Bronchial smooth muscle cell (primary cell): ENCODE measurements at places on chromosomes 2 and 18. TPM values are rescaled to one million over a fixed set of nuclear protein-coding genes. Genes with fewer than 3 reads are reported as not detected.

Gene COL4A4
- total RNA-seq: 0.16 and 0.17 TPM in 2 replicates

Gene OSR1
- 9.7 and 27.0 TPM in 2 replicates for total RNA-seq

Gene FHOD3
- 4.3 and 12.9 TPM in 2 replicates for total RNA-seq

Gene QPCT
- total RNA-seq: 1.9 and 8.8 TPM in 2 replicates

Gene LIMS3
- total RNA-seq: 0.34 and 1.6 TPM in 2 replicates

Gene IL18R1
- 1.0 and 1.3 TPM in 2 replicates for total RNA-seq

Gene OSBPL1A
- total RNA-seq: 47.9 and 59.4 TPM in 2 replicates

Gene ERICH2
- total RNA-seq: 1.2 TPM in 1 of 2 replicates, not detected in the other

Gene ARL5A
- total RNA-seq: 27.7 and 33.9 TPM in 2 replicates

Gene BAZ2B
- 53.0 and 65.8 TPM in 2 replicates for total RNA-seq

Gene OXER1
- under 0.01 and 0.43 TPM in 2 replicates for total RNA-seq

Gene SPRED2
- 4.0 and 4.4 TPM in 2 replicates for total RNA-seq
